ENCODE measurements at places on chromosomes 7 and 10.

- no peak for DNase-seq
These were observed 25.9 kb downstream of the TAX1BP1 start for GRCh38 chr7:27765841-27766240.

DNA sequence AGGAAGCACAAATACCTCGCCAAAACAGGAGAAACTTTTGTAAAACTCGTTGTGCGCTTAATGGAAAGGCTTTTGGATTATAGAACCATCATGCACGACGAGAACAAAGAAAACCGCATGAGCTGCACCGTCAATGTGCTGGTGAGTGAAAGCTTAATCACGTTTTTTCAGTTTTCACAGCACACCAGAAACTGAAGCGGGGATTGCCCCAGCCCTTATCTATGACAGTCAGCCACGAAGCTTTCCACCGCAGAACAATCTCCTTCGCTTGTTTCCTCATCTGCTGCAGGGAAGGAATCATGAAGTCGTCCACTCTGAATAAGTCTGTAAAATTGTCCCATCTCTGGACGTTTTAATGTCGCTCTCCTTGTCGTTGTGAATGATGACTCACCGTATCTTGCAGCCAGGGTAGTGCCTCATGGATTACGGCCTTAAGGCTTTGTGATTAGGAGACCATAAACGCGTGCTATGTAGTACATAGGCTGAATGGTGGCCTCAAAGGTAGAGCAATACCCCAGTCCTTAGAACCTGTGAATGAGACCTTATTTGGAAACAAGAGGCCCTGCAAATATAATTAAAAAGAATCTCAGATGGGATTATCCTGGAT lies 174.9 kb upstream of the NPS start:
- no peak for DNase-seq

DNA sequence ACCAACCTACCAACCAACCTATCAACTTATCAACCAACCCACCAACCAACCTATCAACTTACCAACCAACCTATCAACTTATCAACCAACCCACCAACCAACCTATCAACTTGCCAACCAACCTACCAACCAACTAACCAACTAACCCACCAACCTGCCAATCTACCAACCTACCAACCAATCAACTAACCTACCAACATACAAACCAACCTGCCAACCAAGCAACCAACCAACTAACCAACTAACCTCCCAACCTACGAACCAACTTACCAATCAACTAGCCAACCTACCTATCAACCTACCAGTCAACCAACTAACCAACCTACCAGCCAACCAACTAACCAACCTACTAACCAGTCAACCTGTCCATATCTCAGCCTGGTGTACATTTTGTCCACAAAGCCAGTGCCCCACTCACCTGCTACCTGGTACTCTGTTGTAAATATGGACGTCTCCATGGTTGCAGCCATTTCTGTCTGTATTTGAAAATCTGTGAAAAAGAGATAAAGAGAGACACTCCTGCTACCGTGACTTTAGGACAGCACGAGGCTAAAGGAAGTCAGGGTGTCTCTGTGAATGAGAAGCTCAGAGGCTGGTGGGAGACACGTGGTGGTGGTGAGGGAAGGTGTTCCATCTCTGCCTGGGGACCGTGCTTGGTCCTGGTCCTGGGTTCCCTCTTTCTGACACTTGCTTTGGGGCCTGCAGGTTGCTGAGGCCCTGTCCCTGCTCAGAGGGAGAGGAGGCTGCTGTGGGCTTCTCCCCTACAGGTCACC lies 41.9 kb upstream of the IL15RA start:
- no peak for DNase-seq

DNA sequence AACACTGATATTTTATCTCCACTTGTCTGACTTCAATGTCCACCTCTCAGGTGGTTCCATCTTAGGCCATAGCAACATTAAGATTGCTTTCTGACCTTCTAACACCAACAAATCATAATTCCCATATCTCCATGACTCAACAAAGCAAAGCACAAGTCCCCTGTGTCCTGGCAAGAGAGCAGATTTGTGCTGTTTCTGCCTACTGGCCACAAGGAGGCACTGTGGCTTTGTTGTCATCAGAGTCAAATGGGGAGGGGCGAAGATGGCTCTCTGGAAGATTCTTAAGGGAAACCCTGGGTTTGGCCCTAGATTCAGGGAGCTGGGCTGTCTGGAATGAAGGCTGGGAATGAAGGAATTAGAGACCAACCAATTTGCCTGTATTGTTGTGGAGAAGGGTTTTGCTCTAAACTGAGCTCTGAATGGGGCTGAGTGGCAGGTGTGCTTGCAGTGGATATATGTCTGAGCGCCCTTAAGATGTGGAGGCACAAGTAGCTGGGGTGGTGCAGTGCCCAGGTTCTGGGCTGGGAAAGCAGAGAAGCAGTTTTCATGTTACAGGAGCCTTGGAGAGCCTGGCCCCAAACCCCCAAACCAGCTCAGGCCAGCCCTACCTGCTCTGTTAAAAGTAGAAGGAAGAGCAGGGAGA lies 154.8 kb upstream of the PRSS58 start:
- no peak for DNase-seq

- DNase-seq: no peak
These were observed 29.0 kb downstream of the CUL1 start for GRCh38 chr7:148727501-148728278.

DNA sequence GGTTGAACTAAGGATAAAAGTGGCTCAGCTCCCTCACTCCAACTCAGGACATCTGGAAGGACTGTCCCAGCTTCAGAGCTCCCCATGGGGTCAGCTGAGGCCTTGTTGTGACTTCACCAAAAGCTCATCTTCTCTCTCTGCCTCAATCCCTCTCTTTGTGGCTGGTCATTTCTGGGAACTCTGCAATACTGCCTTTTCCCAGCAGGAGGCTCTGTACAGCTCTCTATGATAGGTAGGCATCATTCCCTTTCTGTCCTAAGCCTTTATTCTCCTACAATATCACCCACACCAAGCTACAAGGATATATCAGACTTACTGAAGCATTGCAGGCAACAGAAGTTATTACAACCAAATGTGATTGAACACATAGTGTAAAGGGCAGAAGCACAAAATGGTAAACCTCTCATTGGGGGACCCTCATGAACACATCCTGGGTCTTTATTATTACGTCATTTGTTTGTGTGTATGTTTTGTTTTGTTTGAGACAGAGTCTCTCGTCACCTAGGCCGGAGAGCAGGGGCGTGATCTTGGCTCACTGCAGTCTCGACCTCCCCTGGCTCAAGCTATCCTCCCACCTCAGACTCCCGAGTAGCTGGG lies 36.7 kb upstream of the PRPS1L1 start:
- no peak for DNase-seq

DNA sequence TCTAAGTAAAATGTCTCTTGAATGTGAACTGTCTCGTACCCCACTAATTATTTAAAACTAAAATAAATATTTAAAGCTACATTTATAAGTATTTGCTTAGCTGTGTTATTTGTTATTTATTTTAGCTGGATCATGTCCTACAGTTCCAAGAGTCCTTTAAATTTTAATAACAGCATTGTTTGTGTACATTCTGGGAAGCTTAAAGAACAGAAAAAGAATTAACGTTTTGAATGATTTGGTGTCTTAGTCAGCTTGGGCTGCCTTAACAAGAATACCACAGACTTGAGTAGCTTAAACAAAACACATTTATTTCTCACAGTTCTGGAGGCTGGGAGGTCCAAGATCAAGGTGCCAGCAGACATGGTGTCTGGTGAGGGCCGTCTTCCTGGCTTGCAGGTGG lies 107.4 kb downstream of the ITIH5 start:
- no peak for DNase-seq

Data from esophagus squamous epithelium (tissue), 5 donors.